ENCODE measurements at places on chromosomes 5 and 9. TPM values are rescaled to one million over a fixed set of nuclear protein-coding genes. Genes with fewer than 3 reads are reported as not detected.

Gene ZNF618
- total RNA-seq = 6.8 TPM

Gene KCTD16
- total RNA-seq = under 0.01 TPM

Gene SYNPO
- 12.3 TPM for total RNA-seq

Gene ZNF366
- total RNA-seq = 1.9 TPM

Gene TSLP
- total RNA-seq = under 0.01 TPM

Gene SLC34A3
- total RNA-seq = not detected

Gene ANKRD31
- under 0.01 TPM for total RNA-seq

Gene AMACR
- 10.5 TPM for total RNA-seq

Gene PCDHGA4
- 2.1 TPM for total RNA-seq

Gene SNX2
- 99.4 TPM for total RNA-seq

Gene BTNL3
- total RNA-seq = not detected

Gene FAM221B
- not detected for total RNA-seq

Gene NCBP1
- 29.1 TPM for total RNA-seq

Gene CER1
- total RNA-seq = not detected

Gene DNAJA1
- 111 TPM for total RNA-seq

Gene PCAT7
- total RNA-seq = not detected

Gene GNG10
- 49.4 TPM for total RNA-seq

Gene TAF11L13
- not detected for total RNA-seq

Gene TMEM252
- total RNA-seq = not detected

Gene DAB2
- 222 TPM for total RNA-seq

Gene GDNF
- total RNA-seq = not detected
